Activated CD4-positive, alpha-beta memory T cell treated with anti-CD3 and anti-CD28 coated beads, Interleukin-2, amount 10 ng/mL, durations not matched to agents 7 days and 5 days (primary cell): ENCODE measurements at places on chromosomes 1 and 21. TPM values are rescaled to one million over a fixed set of nuclear protein-coding genes. Genes with fewer than 3 reads are reported as not detected.
A peak's percentile ranks its signal among the peaks of the same experiment; 100 is the strongest.

GRCh38 chr1:213122514-213122929, 71.5 kb downstream of the RPS6KC1 start:
- DNase-seq: no peak

DNA sequence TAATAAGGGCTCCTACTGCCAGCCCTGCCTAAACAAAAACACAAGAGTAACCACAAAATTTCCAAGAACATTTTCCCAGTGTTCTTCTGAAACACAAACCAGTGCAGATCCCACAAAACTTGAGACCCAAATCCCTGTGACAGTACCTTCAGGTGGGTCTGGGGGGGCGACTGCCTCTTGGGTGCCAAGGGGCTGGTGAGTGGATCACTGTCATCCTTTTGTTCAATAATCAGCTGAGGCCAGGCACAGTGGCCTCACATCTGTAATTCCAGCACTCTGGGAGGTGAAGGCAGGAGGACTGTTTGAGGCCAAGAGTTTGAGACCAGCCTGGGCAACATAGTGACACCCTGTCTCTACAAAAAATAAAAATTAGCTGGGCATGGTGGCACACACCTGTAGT, 87.6 kb downstream of the GLIS1 start:
- DNase-seq: no peak
- H3K4me1 ChIP-seq: no peaks in the 10 kb centered on the region
- no peaks in the 10 kb centered on the region for H3K36me3 ChIP-seq
- H3K27me3 ChIP-seq: peaks cover 30% of the 10 kb centered on the region
- H3K4me3 ChIP-seq: no peak overlapping the region

DNA sequence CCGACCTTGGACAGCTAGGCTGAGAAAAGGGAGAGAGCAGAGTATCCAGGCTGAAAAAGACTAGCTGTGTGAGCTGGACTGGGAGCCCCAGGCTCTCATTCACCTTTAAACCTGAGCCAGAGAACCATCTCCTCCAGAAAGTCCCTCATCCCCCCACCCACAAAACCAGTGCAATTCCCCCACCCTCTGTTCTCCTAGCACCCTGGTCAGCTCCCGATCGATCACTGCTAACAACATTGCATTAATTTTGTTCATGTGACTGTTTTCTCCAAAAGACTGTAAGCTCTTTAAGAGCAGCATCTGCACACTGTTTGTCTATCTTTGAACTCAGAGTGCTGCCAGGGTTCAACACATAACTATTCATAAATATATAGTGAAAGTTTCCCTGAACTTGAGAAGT, 67.1 kb upstream of the NFASC start:
- no peak overlapping the region for H3K4me3 ChIP-seq
- no peaks in the 10 kb centered on the region for H3K36me3 ChIP-seq
- H3K4me1 ChIP-seq: peaks cover 16% of the 10 kb centered on the region
- H3K27me3 ChIP-seq: peaks cover 2% of the 10 kb centered on the region

DNA sequence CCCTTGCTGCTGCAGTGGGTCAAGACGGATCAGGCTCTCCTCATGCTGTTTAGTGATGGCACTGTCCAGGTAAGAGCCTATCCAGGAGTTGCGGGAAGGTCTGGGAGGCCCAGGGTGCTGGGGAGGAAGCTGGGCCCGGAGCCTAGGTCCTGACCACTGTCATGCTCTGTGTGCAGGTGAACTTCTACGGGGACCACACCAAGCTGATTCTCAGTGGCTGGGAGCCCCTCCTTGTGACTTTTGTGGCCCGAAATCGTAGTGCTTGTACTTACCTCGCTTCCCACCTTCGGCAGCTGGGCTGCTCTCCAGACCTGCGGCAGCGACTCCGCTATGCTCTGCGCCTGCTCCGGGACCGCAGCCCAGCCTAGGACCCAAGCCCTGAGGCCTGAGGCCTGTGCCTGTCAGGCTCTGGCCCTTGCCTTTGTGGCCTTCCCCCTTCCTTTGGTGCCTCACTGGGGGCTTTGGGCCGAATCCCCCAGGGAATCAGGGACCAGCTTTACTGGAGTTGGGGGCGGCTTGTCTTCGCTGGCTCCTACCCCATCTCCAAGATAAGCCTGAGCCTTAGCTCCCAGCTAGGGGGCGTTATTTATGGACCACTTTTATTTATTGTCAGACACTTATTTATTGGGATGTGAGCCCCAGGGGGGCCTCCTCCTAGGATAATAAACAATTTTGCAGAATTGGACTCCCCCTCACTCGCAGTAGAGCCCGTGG, 1.7 kb downstream of the DYNLT4 start:
- H3K4me1 ChIP-seq: peaks cover 82% of the 10 kb centered on the region
- H3K4me3 ChIP-seq: no peak overlapping the region
- H3K27me3 ChIP-seq: no peaks in the 10 kb centered on the region
- peak overlapping the region; percentile 74 for H3K27ac ChIP-seq
- no peak for DNase-seq

- no peak for DNase-seq
- H3K4me1 ChIP-seq: no peaks in the 10 kb centered on the region
- H3K27me3 ChIP-seq: no peaks in the 10 kb centered on the region
- no peaks in the 10 kb centered on the region for H3K36me3 ChIP-seq
- no peak overlapping the region for H3K27ac ChIP-seq
- H3K4me3 ChIP-seq: no peak overlapping the region
These were observed 234.3 kb upstream of the ADAMTS5 start for GRCh38 chr21:27201197-27201596.

- no peak overlapping the region for H3K27ac ChIP-seq
- no peaks in the 10 kb centered on the region for H3K27me3 ChIP-seq
- no peaks in the 10 kb centered on the region for H3K4me1 ChIP-seq
These were observed 220.5 kb downstream of the TRABD2B start for GRCh38 chr1:47776667-47777131.

- no peaks in the 10 kb centered on the region for H3K27me3 ChIP-seq
- no peak overlapping the region for H3K4me3 ChIP-seq
- no peak for DNase-seq
- no peaks in the 10 kb centered on the region for H3K4me1 ChIP-seq
- H3K27ac ChIP-seq: no peak overlapping the region
- H3K36me3 ChIP-seq: no peaks in the 10 kb centered on the region
These were observed 99.9 kb upstream of the PRDX6 start for GRCh38 chr1:173377266-173377665.

GRCh38 chr1:100328133-100328532, 24.2 kb upstream of the CDC14A start:
- peaks cover under 1% of the 10 kb centered on the region for H3K4me1 ChIP-seq
- no peak overlapping the region for H3K4me3 ChIP-seq
- no peak for DNase-seq
- no peaks in the 10 kb centered on the region for H3K36me3 ChIP-seq
- no peaks in the 10 kb centered on the region for H3K27me3 ChIP-seq
- no peak overlapping the region for H3K27ac ChIP-seq

- peaks cover 33% of the 10 kb centered on the region for H3K27me3 ChIP-seq
- no peak overlapping the region for H3K27ac ChIP-seq
- DNase-seq: no peak
- H3K4me3 ChIP-seq: no peak overlapping the region
- no peaks in the 10 kb centered on the region for H3K36me3 ChIP-seq
- no peaks in the 10 kb centered on the region for H3K4me1 ChIP-seq
These were observed 14.9 kb upstream of the CYB5R1 start for GRCh38 chr1:202981939-202982338.

- peaks cover 64% of the 10 kb centered on the region for H3K36me3 ChIP-seq
- H3K4me3 ChIP-seq: peak overlapping the region; percentile 19
- H3K27me3 ChIP-seq: no peaks in the 10 kb centered on the region
- peaks cover 96% of the 10 kb centered on the region for H3K4me1 ChIP-seq
These were observed 88.4 kb downstream of the LRRC8C start for GRCh38 chr1:89721351-89721750.

GRCh38 chr21:46168659-46169386, 13.4 kb upstream of the FTCD start:
- no peak overlapping the region for H3K27ac ChIP-seq
- H3K27me3 ChIP-seq: peaks cover 3% of the 10 kb centered on the region
- H3K36me3 ChIP-seq: no peaks in the 10 kb centered on the region
- no peak for DNase-seq

GRCh38 chr1:151619489-151620093, 7.7 kb downstream of the SNX27 start:
- H3K4me3 ChIP-seq: no peak overlapping the region
- H3K36me3 ChIP-seq: peaks cover 6% of the 10 kb centered on the region
- H3K4me1 ChIP-seq: peaks cover 43% of the 10 kb centered on the region

DNA sequence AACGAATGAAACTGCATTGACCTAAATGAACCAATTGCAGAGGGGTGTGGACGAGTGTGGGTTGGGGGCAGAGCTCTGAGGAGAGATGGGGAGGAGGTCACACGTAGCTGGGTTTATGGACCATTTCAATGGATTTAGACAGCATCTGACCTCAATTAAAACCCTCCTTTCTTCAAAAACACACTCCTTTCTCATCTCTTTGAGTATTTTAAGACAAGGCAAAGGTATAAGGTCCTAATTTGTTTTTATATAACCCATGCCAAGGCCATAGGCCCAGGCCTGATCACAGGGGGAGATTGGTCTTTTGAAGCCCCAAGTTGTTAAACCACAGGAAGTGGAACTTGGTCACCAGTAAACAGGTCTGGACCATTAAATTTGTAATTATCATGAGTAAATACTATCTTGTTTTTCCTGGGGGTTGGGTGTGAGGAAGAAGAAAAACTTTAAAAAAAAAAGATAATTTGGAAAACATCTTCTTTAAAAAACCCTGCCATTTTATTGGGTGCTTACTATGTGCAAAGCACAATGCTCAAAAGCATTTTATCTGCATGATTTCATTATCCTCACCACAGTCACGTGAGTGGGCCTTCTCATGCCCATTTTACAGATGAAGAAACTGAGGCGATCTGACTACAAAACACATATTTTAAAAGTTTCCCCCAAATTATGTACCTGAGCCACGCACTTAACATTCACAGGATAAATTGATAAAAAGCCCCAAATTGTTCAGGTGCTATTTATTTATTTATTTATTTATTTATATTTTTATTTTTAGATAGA, 8.9 kb upstream of the INAVA start:
- H3K4me3 ChIP-seq: no peak overlapping the region
- H3K27ac ChIP-seq: no peak overlapping the region
- peaks cover 51% of the 10 kb centered on the region for H3K4me1 ChIP-seq
- no peaks in the 10 kb centered on the region for H3K36me3 ChIP-seq
- peaks cover 37% of the 10 kb centered on the region for H3K27me3 ChIP-seq

- H3K4me3 ChIP-seq: no peak overlapping the region
- no peaks in the 10 kb centered on the region for H3K36me3 ChIP-seq
- H3K27ac ChIP-seq: no peak overlapping the region
- no peaks in the 10 kb centered on the region for H3K27me3 ChIP-seq
- no peak for DNase-seq
These were observed 1652.0 kb downstream of the NCAM2 start for GRCh38 chr21:22650226-22650625.

GRCh38 chr21:46111193-46111571, 13.3 kb downstream of the COL6A2 start:
- no peaks in the 10 kb centered on the region for H3K36me3 ChIP-seq
- H3K4me1 ChIP-seq: no peaks in the 10 kb centered on the region
- peaks cover 2% of the 10 kb centered on the region for H3K27me3 ChIP-seq
- no peak overlapping the region for H3K4me3 ChIP-seq
- peak; percentile 4 for DNase-seq
- no peak overlapping the region for H3K27ac ChIP-seq

- peak; percentile 60 for DNase-seq
- peaks cover 15% of the 10 kb centered on the region for H3K36me3 ChIP-seq
- peak overlapping the region; percentile 99 for H3K27ac ChIP-seq
- peak overlapping the region; percentile 69 for H3K4me3 ChIP-seq
- H3K27me3 ChIP-seq: no peaks in the 10 kb centered on the region
- peaks cover 79% of the 10 kb centered on the region for H3K4me1 ChIP-seq
These were observed 4.1 kb upstream of the TRAF3IP3 start for GRCh38 chr1:209751627-209752231.

DNA sequence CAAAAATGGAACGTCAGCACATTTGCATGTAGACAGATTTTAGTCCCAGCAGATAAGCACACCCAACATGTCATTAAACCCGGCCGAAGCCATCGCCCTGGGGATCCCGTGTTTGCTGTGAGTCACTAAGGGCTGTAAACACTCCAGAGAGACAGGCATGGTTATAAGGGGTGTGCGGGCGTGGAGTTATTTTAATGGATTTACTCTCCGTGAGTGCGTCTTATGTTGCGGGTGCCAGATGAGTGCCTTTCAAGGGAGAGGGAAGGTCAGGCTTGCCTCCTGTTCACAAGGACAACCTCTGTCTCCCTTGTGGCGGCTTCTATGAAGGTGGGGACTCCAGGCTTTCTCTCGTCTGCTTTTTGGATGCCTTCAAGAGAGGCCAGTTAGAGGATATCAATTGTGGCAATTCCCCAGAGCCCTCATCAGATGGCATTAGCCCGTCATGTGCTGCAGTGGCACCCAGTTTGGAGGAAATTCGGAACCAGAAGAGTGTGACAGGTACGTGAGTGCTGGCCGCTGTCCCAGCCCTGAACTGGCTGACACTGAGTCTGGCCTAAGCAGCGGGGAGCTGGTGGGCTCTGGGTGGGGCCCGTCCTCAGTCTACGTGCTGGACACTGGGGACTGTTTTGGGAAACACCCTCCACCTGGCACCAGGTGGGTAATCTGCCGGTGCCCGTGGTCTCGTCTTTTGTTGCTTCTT, 223.8 kb upstream of the TMEM51 start:
- no peak overlapping the region for H3K27ac ChIP-seq
- H3K27me3 ChIP-seq: peaks cover 29% of the 10 kb centered on the region
- no peak for DNase-seq
- H3K4me3 ChIP-seq: no peak overlapping the region
- H3K36me3 ChIP-seq: no peaks in the 10 kb centered on the region

- no peaks in the 10 kb centered on the region for H3K36me3 ChIP-seq
- no peaks in the 10 kb centered on the region for H3K4me1 ChIP-seq
- H3K27me3 ChIP-seq: no peaks in the 10 kb centered on the region
- no peak for DNase-seq
- H3K4me3 ChIP-seq: no peak overlapping the region
These were observed 681.7 kb upstream of the ADAMTS5 start for GRCh38 chr21:27648560-27648959.

DNA sequence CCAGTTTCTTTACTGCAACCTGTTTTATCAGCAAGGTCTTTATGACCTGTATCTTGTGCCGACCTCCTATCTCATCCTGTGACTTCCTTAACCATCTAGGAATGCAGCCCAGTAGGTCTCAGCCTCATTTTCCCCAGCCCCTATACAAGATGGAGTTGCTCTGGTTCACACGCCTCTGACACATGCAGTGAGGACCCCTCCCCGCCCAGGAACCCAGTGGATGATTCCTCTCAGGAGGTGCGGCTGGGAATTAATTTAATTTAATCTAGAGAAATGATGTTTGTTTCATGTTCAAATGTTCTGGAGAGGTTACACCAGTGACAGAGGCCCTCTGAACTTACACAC, 39.0 kb upstream of the LBR start:
- H3K36me3 ChIP-seq: peaks cover 5% of the 10 kb centered on the region
- H3K4me3 ChIP-seq: peak overlapping the region; percentile 91
- H3K4me1 ChIP-seq: peaks cover 67% of the 10 kb centered on the region
- peak overlapping the region; percentile 99 for H3K27ac ChIP-seq

Gene HSD3B1
- not detected for total RNA-seq

Gene RXFP4
- total RNA-seq: not detected

Gene NENF
- 28.5 TPM for total RNA-seq

Gene PHGDH
- total RNA-seq: 143 TPM

Gene VWA1
- total RNA-seq: 0.33 TPM

Gene BTBD19
- 8.7 TPM for total RNA-seq

Gene CRYAA
- not detected for total RNA-seq

Gene F5
- 11.0 TPM for total RNA-seq
